Inflammatory macrophage (primary cell): ENCODE measurements at places on chromosomes 12 and 14.

GRCh38 chr12:116612436-116612835 lies 53.3 kb downstream of the MAP1LC3B2 start:
- DNase-seq: no peak

DNA sequence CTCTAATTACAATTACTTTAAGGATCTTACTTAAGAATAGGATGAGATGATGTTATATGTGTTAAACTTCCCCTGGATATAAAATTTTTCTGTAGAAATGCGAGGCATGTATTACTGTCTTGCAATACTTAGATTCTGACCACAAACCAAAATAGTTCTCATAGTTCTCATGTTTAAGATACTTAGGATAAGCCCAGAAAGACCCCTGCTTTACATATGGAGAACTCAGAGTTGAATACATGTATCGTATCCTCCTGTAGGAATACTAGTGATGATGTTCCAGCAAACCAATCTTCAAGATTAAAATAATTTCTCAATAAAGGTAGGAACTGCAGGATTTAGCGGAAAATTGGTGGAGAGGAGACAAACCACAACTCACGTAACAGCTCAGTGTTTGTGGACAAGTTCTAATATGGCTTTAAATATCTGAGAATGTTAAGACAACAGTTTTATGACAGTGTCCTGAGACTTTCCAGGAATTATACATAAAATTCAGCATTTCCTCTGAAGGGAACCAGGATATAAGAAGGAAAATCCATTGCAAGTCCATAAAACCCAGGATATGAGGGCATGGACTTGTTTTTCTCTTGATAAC lies 114.7 kb upstream of the CRY1 start:
- no peak for DNase-seq

DNA sequence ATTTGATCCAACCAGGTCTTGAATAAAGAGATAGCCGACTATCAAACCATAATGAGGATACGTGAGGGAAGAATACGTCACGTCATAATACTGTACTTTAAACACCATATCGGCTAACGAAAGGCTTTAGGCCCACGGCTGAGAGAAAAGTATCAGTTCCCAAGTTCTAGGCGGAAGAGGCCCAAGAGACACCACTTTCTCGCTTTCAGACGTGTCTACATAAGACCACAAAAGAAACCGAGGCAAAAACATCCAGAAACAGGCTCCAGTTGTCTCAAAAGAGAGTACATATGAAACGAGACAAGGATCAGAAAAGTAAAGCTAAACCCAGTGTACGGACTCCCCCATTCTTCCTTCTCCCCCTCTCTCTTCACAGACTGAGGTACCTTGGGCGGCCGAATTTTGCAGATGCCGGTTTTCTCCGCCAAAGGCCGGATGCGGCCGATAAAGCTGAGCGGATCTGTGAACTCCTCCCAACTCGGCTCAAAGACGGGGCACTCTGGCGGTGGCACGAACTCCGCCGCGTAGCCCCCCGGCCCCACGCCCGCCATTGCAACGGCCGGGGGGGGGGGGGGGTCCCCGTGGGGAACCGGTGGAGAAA lies 479 bp downstream of the KDM5A start:
- peak; percentile 45 for DNase-seq

DNA sequence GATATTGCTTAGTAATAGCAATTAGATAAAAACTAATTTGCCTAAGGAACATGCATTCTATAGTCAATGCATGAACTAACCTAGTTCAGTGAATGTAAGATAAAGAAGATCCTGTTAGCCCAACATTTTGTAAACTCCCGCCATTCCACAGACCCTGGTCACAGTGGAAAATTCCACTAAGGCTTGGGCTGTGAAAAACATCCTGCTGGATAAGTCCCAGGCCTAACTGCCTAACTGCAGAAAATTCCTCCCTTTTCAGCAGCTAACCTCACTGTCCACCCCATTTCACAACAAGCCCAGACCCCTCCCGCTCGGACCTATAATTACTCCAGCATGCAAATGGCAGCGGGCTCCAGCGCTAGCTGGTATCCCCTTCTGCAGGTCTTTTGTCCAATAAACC lies 97.9 kb upstream of the GARIN6 start:
- no peak for DNase-seq

- no peak for DNase-seq
These were observed 114.2 kb upstream of the ARID2 start for GRCh38 chr12:45615268-45615667.

DNA sequence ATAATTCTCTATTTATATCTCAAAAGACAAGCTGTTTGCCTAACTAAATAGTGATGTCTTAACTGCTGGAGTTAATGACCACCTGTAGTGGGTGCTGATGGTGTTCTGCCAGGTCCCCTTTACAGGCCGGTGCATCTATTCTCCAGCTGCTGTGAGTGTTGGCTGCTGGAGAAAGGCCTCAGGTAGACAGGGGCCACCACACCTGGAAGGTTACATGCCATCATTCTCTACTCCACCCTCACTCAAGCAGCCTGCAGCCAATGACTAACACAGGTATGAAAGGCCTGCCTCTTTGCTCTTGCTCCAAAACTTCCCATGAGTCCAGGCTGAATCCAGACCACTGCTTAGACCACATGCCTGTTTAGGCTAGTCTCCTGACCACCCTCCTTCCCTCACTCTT lies 73.9 kb downstream of the RPS6KA5 start:
- no peak for DNase-seq

GRCh38 chr14:64468451-64468850 lies 3.2 kb downstream of the AKAP5 start:
- no peak for DNase-seq

- no peak for DNase-seq
These were observed 28.8 kb downstream of the ATXN2 start for GRCh38 chr12:111570084-111570961.

GRCh38 chr12:52951640-52952039 lies 2.7 kb downstream of the KRT18 start:
- no peak for DNase-seq

DNA sequence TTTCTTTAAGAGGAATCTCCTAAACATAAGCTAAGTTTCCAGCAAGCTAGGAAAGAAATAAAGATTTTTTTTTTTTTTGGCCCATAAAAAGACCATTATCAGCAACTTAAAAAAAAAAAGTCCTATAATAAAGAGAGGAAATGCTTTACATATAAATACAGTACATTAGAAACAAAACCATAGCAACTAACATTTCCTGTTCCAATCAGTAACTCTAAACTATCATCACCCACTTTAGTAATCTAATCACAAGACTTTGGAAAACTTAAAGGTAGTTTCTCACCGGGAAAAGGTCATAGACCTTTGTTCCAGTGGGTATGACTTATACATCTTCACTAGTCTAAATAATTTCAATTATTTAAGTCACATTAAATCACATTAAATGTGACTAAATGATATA lies 11.1 kb downstream of the SPTSSA start:
- DNase-seq: no peak

DNA sequence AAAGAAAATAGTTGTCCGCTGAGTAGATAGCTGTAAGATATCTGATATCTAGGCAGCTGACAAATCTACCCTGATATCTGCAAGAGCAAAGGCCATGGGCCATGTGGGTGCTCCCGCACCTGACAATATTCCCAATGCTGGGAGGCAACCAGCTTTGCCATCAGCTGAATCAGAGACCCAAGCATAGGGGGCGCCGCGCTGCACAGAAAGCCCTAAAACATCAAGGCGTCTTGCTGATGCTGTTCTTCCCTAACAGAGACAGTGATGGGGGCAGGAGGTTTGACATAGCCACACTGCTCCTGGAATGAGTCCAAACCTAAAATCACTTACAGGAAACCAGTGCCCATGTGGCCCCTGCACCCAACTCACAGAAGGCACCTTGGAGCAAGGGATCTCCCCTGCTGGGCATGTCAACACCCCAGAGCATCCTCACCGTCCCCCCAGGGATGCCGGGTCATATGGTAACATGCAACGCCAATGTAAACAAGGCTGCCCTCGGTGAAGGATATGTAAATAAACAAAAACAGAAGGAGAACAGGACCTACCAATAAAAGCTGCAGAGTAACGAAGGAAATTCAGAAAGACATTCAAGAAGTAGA lies 199.5 kb downstream of the TMEM132D start:
- DNase-seq: no peak

GRCh38 chr14:53949201-53949600 lies 7.4 kb downstream of the BMP4 start:
- no peak for DNase-seq

DNA sequence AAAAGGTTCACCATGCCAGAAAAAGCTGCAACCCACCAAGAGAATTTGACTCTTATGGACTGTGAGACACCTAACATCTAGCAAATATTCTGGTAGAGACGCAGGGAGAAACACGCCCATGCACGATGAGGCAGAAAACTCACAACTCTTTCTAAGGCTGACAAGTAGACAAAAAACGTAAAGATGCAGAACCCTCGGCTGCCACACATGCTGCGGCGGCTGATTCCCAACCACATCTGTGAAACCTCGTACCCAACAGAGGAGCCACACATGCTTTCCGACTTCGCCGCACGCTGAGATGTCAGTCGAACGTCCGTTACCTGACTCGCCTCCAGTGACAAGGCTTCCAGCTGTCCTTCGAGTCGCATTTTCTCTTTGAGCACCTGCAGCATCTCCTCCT lies 21.8 kb downstream of the GOLGA3 start:
- DNase-seq: no peak
